ENCODE measurements at places on chromosomes 13 and 19. TPM values are rescaled to one million over a fixed set of nuclear protein-coding genes. Genes with fewer than 3 reads are reported as not detected.

RFPL4AL1 gene
- not detected for total RNA-seq

APC2 gene
- total RNA-seq, result 2.2 TPM

TDRD12 gene
- 0.41 TPM for total RNA-seq

CSNK1A1L gene
- total RNA-seq, result not detected

NXNL1 gene
- not detected for total RNA-seq

C3 gene
- total RNA-seq, result 95.1 TPM

SYNGR4 gene
- total RNA-seq, result 2.8 TPM

SLC1A6 gene
- total RNA-seq, result 0.41 TPM

PSMC4 gene
- 86.1 TPM for total RNA-seq

ZNF256 gene
- 7.2 TPM for total RNA-seq

SPRED3 gene
- 0.82 TPM for total RNA-seq

KLK5 gene
- total RNA-seq, result 1.9 TPM

NLRP11 gene
- total RNA-seq, result not detected

GPR108 gene
- total RNA-seq, result 98.0 TPM

ZNF540 gene
- total RNA-seq, result 3.1 TPM

KCNN1 gene
- total RNA-seq, result 5.6 TPM

ZNF121 gene
- 31.6 TPM for total RNA-seq

MAP3K10 gene
- 23.8 TPM for total RNA-seq

FFAR2 gene
- total RNA-seq, result 0.87 TPM

RASGRP4 gene
- total RNA-seq, result 1.6 TPM

FAM124A gene
- 5.5 TPM for total RNA-seq

MYH14 gene
- total RNA-seq, result 27.0 TPM

MEIOSIN gene
- total RNA-seq, result 1.8 TPM

POU4F1 gene
- total RNA-seq, result not detected

Measured in prostate gland (tissue), 2 donors.